Epithelial cell of proximal tubule (primary cell): ENCODE measurements at places on chromosomes 7 and 10. TPM values are rescaled to one million over a fixed set of nuclear protein-coding genes. Genes with fewer than 3 reads are reported as not detected.
A peak's percentile ranks its signal among the peaks of the same experiment; 100 is the strongest.

GRCh38 chr10:52615331-52615730 is 157.3 kb downstream of the MBL2 start:
- DNase-seq, result no peak

GRCh38 chr10:129877773-129878371 is 86.2 kb downstream of the EBF3 start:
- no peak for DNase-seq

- no peak for DNase-seq
Measured at GRCh38 chr7:7122701-7123281, 59.6 kb upstream of the C1GALT1 start.

GRCh38 chr10:123459371-123460091 is 206.6 kb upstream of the GPR26 start:
- DNase-seq, result no peak

DNA sequence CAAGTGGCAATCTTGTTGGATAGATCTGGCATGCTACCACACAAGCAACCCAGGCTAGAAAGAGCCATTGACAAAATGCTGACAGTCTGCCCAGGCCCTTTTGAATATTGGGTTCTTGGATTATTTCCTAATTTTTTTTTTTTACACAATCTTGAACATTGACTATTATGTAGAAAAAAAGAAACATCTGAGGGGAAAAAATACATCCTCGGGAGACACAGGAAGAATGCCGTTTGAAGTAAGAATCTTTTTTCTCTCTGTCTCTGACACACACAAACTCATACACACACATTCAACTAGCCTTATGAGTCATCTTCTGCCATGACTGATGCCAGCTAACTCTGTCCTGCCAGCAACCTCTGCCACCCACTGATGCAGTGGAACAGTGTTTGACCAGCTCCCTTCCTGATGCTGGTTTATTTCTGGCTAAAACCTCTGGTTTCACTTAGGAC is 47.2 kb downstream of the SORBS1 start:
- peak; percentile 67 for DNase-seq

GRCh38 chr10:1242975-1243374 is 186.8 kb downstream of the WDR37 start:
- DNase-seq, result no peak

- DNase-seq, result peak; percentile 16
Measured at GRCh38 chr10:29130190-29130673, 158.6 kb upstream of the LYZL1 start.

GRCh38 chr7:151244841-151245346 is 3.6 kb downstream of the SMARCD3 start:
- no peak for DNase-seq

GRCh38 chr7:95843286-95843685 is 70.9 kb downstream of the DYNC1I1 start:
- no peak for DNase-seq

FAM107B gene
- 25.7 and 46.0 TPM in 2 replicates for total RNA-seq

CYP2C19 gene
- total RNA-seq, result not detected in 2 replicates

AUTS2 gene
- total RNA-seq, result 7.3 and 10.0 TPM in 2 replicates

CALY gene
- total RNA-seq, result 1.5 TPM in 1 of 2 replicates, not detected in the other

SORCS1 gene
- 0.06 TPM in 1 of 2 replicates, not detected in the other for total RNA-seq

SFTPA2 gene
- total RNA-seq, result not detected in 2 replicates

POLR2J2 gene
- total RNA-seq, result 1.3 TPM in 1 of 2 replicates, not detected in the other

RBM28 gene
- total RNA-seq, result 22.1 and 31.3 TPM in 2 replicates
